ENCODE measurements at places on chromosomes 16 and 17. TPM values are rescaled to one million over a fixed set of nuclear protein-coding genes. Genes with fewer than 3 reads are reported as not detected.

The TNFSF13 gene
- polyA plus RNA-seq: 23.4 TPM

The ASGR1 gene
- polyA plus RNA-seq: 5.7 TPM

The MT3 gene
- 0.97 TPM for polyA plus RNA-seq

The ADGRG1 gene
- polyA plus RNA-seq: 102 TPM

The CEMP1 gene
- 16.8 TPM for polyA plus RNA-seq

The MRC2 gene
- polyA plus RNA-seq: 20.1 TPM

The MYH1 gene
- 0.01 TPM for polyA plus RNA-seq

The TP53TG3C gene
- not detected for polyA plus RNA-seq

The CCL14 gene
- 6.8 TPM for polyA plus RNA-seq

The DHRS7C gene
- 0.24 TPM for polyA plus RNA-seq

The WSCD1 gene
- polyA plus RNA-seq: 1.9 TPM

The ACSM5 gene
- 0.48 TPM for polyA plus RNA-seq

The CCL7 gene
- polyA plus RNA-seq: not detected

The PRAC2 gene
- not detected for polyA plus RNA-seq

The GRB7 gene
- polyA plus RNA-seq: 35.9 TPM

The ATP1B2 gene
- polyA plus RNA-seq: 4.8 TPM

The YWHAE gene
- 615 TPM for polyA plus RNA-seq

The ARHGDIG gene
- polyA plus RNA-seq: 4.5 TPM

The SNAI3 gene
- polyA plus RNA-seq: 1.1 TPM

The KRT40 gene
- polyA plus RNA-seq: 0.07 TPM

The AIPL1 gene
- polyA plus RNA-seq: not detected

The MMD gene
- 19.7 TPM for polyA plus RNA-seq

The PTX4 gene
- 0.19 TPM for polyA plus RNA-seq

The TEX14 gene
- polyA plus RNA-seq: 0.33 TPM

The ACACA gene
- polyA plus RNA-seq: 24.6 TPM

The KRT36 gene
- 0.03 TPM for polyA plus RNA-seq

The ST6GALNAC2 gene
- 3.9 TPM for polyA plus RNA-seq

The IGSF6 gene
- 7.4 TPM for polyA plus RNA-seq

The P2RX5 gene
- polyA plus RNA-seq: 2.2 TPM

The TADA2A gene
- 22.3 TPM for polyA plus RNA-seq

The TMIGD1 gene
- 43.9 TPM for polyA plus RNA-seq

The SECTM1 gene
- 16.1 TPM for polyA plus RNA-seq

The ZSCAN10 gene
- 0.66 TPM for polyA plus RNA-seq

The CAMKK1 gene
- polyA plus RNA-seq: 15.4 TPM

The TAF1C gene
- 46.7 TPM for polyA plus RNA-seq

The TMEM92 gene
- 75.9 TPM for polyA plus RNA-seq

The KRTAP4-3 gene
- not detected for polyA plus RNA-seq

The ARRB2 gene
- 96.7 TPM for polyA plus RNA-seq

The PRSS27 gene
- polyA plus RNA-seq: 1.3 TPM

The WFIKKN2 gene
- 0.13 TPM for polyA plus RNA-seq

The PRDM7 gene
- polyA plus RNA-seq: not detected

The HBM gene
- 11.9 TPM for polyA plus RNA-seq

The ZNF213 gene
- 11.6 TPM for polyA plus RNA-seq

The PPM1E gene
- 1.2 TPM for polyA plus RNA-seq

The KRT27 gene
- not detected for polyA plus RNA-seq

The UMOD gene
- polyA plus RNA-seq: not detected

The SOX9 gene
- polyA plus RNA-seq: 48.0 TPM

The CCL16 gene
- polyA plus RNA-seq: 0.19 TPM

The TTLL6 gene
- 3.1 TPM for polyA plus RNA-seq

Measured in large intestine (tissue), 12 donors.